ENCODE measurements at places on chromosomes 6 and 20. TPM values are rescaled to one million over a fixed set of nuclear protein-coding genes. Genes with fewer than 3 reads are reported as not detected.

DNA sequence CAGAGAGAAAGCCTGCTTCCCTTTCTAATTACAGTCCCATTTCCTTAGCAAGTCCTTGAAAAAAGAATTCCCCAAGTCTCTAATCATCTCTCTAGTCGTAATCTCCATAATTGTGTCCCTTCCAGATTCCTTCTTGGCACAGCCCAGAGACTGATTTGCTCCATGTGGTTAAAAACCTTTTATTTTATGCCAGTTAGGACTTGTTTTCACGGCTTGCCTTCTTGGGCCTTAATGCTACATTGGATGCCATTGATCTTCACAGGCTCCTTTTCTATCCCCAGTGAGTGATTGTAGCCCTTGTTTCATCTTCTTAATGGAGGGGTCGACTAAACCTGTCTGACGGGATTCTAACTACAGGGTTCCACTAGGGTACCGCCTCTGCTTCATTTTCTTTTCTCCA, 650.6 kb upstream of the ARID1B start:
- no peak for ATAC-seq

The CFAP206 gene
- total RNA-seq: 14.4 TPM

The CCN6 gene
- 0.27 TPM for total RNA-seq

The TOX2 gene
- 17.4 TPM for total RNA-seq

DNA sequence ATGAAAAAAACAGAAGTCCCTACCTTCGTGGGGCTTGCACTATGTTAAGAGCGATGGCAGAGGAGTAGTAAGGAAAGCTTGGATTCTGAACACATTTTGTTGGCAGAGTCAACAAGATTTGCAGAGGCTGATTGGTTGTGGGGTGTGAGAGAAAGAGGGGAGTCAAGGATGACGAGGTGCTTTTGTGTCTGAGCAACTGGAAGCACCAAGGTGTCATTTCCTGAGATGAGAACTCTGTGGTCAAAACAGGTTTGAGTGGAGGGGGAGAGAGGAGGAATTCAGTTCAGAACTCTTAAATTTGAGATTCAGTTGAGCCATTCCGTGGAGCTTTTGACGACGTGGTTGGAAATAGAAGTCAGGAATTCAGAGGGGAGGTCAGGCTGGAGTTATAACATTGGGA, 3.5 kb downstream of the OCSTAMP start:
- no peak for ATAC-seq

The NRM gene
- 28.0 TPM for total RNA-seq

DNA sequence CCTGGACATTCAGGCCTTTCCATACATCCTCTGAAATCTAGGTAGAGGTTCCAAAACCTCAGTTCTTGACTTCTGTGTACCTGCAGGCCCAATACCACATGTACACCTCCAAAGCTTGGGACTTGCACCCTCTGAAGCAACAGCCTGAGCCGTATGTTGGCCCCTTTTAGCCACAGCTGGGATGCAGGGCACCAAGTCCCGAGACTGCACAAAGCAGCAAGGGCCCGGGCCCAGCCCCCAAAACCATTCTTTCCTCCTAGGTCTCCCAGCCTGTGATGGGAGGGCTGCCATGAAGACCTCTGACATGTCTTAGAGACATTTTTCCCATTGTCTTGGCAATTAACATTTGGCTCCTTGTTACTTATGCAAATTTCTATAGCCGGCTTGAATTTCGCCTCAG, 107.4 kb upstream of the FRMD1 start:
- no peak for ATAC-seq

GRCh38 chr6:112842330-112842685, 495.2 kb downstream of the RFPL4B start:
- no peak for ATAC-seq

GRCh38 chr6:142953373-142954273, 8.6 kb upstream of the HIVEP2 start:
- ATAC-seq: peak; percentile 13

DNA sequence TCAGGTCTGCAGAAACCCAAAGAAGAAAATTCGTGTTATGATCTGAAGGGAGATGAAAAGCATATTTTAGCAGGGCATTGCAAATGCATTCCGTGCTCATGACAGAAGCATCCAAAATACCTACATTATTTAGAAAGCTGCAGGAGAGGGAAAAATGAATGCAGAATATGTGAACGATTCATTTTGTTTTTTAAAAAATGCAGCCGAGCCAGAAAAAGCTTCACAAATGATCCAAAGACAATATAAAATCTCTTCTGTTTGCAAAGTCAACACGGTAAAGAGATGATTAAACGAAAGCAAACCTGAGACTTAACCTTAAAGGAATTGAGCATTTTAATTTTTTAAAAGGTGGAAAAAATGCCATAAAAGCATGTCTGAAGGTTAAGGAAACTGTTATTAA, 136.1 kb upstream of the SULF2 start:
- ATAC-seq: no peak

GRCh38 chr20:12055161-12055560, 137.5 kb downstream of the BTBD3 start:
- ATAC-seq: no peak

- ATAC-seq: peak; percentile 4
Observed at GRCh38 chr6:41522780-41523548, 23.2 kb upstream of the FOXP4 start.

DNA sequence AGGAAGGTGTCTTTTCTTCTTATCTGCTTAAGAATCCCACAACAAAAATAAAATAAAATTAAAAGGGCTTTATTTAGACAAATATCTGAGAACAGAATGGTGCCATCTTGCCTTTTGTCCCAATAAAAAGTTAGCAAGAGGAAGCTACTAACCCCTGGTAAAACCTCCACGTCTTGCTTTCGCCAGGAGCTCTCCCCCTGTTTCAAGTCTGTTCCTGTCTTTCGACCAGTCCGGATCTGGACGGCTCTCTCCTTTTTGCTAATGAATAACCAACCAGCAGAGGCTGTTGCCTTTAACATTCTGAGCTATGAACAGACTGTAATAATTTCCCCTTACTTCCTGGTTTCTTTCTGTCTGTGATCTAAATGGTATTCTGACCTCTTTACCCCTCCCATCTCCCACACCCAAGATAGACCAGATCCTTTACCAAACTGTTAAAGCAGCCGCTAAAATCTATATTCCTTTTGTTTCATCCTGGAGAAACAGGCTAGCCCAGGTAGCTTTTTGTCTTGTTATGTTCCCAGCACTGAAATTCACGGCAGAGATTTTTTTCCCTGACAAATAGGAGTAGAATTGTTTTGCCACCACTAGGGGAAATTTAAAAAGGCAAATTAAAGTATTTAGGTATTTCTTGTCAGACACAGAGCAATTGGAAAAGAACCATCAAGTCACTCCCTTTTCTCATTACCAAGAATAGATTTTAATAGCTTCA, at the start of gene FRK:
Gene FRK (minus strand): TSS at position 320 of the 712 bp plus-strand sequence. CDS start 580 bp downstream, outside the sequence.
- ATAC-seq: no peak

- no peak for ATAC-seq
Observed at GRCh38 chr20:51417250-51418136, 125.0 kb downstream of the NFATC2 start.

DNA sequence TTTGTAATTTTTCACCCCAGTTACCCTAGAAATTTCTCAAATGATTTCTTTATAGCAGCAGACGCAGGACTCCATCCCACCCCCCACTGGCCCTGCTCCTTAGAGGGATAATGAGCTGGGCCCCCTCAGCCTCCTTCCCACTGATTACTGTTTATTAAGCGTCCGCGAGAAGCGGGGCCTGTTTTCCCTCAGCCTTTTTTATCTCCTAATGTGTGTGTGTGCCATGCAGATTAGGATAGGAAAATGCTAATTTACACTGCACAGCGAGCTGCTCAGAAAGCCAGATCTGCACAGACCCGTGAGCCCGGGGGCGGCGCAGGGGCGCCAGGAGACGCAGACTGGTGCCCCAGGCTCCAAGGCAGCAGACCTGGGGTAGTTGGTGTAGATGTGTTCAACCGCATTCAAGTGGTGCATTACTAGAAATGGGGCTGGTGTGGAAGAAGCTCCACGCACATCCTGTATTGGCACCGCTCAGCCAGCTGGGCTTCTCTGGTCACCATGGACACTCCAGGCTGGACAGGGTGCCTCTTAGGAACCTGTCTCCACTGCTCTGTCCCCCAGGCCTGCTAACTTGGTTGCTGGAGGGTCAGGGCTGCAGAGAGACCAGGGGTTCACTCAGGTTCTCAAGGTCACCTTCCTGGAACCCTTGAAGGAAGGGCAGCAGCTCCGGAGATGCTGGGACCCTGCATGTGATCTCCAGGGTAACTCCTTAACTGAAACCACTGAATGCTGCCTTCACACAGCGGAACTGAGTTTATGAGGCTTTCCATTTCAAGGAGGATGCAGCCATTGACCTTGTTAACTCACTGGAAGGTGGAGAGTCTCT, 256.3 kb downstream of the ERMARD start:
- no peak for ATAC-seq

Data from motor neuron (in vitro differentiated cells).